ENCODE measurements at places on chromosomes 16 and 17.

GRCh38 chr17:41967141-41967920 is 736 bp downstream of the CNP start:
- peak; percentile 27 for DNase-seq

- DNase-seq = no peak
Observed at GRCh38 chr17:2282297-2282873, 21.2 kb downstream of the SMG6 start.

DNA sequence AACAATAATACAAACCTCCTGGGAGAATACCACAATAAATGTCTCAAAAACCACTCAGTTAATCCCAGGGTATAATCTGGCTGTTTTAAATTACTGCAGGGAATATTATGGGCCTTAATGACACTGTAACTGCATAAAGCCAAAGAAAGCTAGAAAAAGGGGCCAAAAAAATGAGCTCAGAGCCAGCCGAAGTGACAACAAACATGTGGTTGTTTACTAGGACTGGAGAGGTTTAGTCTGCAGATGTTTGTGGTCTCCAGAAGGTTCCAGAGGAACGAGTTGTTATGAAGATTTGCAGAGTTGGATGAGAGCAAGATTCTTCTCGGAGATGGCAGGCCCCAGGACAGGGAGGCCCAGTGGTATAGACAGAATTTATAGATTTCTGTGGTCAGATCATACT is 97.1 kb upstream of the AKTIP start:
- DNase-seq = no peak

DNA sequence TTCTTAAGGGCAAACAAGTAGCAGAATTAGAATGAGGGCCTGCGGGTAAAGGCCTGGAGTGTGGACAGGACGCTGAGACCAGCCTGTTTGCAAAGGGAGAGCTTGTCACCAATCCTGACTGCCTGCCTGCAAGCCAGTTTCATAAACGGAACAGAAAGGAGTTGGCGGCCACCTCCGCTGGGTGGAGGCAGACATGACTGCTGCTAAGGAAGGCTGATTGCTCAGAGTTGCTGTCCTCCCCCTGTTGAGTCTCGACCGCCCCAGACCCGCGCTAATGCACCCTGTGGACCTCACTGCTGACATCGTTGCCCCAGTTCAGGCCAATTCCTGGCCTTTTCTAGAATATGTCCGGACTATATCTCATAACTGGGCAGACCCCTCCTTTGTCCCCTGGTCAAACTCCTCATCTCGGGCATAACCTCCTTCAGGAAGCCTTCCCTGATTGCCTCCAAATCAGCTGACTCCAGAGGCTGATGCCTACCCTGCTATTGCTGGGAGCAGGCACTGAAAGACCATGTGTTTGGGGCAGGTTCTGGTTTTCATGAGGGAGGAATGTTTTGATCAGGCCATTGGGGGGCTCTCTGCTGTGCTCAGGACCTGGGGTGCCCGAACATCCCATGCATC is 153.0 kb upstream of the CIBAR2 start:
- DNase-seq = no peak

DNA sequence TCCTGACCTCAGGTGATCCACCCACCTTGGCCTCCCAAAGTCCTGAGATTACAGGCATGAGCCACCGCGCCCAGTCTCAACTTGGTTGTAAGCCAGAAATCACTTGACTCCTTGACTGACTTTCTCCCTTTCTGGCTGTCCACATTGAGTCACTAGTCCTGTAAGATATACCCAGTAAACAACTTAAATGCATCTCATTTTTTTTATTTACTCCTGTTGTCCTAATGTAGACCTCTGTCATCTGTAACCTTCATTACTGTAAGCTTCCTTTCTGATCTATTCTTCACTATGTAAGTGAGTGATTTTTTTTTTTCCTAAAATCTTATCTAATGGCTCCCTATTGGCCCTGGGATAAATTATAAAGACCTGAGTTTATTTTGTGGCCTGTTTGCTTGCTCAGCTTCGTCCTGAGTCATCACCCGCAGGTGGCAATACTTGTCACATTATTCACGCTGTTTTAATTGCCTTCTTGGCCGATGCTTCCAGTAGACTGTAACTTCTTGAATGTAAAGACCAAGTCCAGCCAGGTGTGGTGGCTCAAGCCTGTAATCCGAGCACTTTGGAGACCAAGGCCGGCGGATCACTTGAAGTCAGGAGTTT is 41.0 kb downstream of the PAFAH1B1 start:
- DNase-seq = no peak

GRCh38 chr16:80150978-80151721 is 389.6 kb upstream of the DYNLRB2 start:
- no peak for DNase-seq

GRCh38 chr16:55357241-55357640 is 33.2 kb downstream of the IRX6 start:
- DNase-seq = no peak
